ENCODE measurements at places on chromosomes 7 and 10.

GRCh38 chr10:77578583-77579227 is 58.9 kb downstream of the KCNMA1 start:
- DNase-seq: no peak

- DNase-seq: no peak
Measured at GRCh38 chr7:81457852-81458522, 311.9 kb downstream of the HGF start.

- no peak for DNase-seq
Measured at GRCh38 chr7:120877701-120878100, 19.8 kb upstream of the TSPAN12 start.

- no peak for DNase-seq
Measured at GRCh38 chr10:77644557-77645243, 7.1 kb upstream of the KCNMA1 start.

Data from CD4-positive, alpha-beta memory T cell (primary cell).